SW 1271 (cell line): ENCODE measurements at places on chromosomes 5 and 9.

- DNase-seq: no peak
Observed at GRCh38 chr9:1267581-1267980, 217.4 kb downstream of the DMRT2 start.

DNA sequence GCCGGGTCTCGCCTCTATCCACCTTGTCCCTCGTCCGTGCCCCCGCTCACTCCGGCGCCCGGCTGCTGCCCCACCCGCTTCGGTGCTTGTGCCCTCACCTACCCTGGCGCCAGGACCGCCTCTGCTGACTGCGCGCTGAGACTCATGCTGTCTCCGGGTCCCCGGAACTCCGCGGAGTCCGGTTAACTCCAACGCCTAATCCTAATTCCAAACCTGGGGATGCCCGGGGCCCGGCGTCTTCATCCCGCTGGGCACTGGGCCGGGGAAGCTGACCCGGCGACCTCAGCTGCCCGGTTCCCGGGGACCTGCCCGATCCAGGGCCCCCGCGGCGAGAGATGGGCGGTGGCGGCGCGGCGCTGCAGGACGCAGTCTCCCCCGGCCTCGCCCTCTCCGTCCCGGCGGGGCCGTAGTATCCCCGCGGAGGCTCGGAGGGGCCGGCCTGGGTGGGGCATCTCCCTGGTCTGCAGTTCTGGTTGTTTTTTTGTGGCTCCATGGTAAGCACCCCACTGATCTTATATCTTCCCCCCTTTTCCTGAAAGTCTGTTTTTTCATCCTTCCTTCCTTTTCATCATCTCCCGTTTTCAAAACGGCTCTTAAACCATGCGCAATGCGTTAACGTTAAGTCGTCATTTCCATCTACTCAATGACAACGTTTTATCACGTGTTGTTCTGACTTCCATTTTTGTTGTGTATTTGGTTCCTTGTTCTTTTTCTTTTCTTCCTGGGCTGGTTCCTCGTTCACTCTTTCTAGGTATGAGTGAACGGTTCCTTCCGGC lies 41.1 kb upstream of the PLEKHG4B start:
- no peak for DNase-seq

DNA sequence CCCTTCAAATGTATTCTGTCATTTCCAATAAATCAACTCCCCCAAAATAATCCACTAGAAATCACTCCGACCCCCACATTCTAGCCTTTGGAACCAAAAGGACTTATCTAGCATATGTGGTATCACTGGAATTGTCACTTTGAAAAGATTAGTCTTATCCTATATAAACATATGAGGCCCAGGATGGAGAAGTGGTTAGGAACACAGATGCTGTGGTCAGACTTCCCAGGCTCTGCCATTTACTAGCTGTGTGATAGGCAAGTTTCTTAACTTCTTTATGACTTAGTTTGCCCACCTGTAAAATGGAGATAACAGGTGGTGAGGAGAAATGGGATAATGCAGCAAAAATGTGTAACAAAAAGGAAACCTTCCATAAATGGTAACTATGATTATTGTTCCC lies 62.0 kb upstream of the GLRX start:
- no peak for DNase-seq

- no peak for DNase-seq
Observed at GRCh38 chr5:83357621-83358231, 113.8 kb upstream of the VCAN start.

GRCh38 chr9:81661339-81661738 lies 28.0 kb downstream of the TLE1 start:
- no peak for DNase-seq

DNA sequence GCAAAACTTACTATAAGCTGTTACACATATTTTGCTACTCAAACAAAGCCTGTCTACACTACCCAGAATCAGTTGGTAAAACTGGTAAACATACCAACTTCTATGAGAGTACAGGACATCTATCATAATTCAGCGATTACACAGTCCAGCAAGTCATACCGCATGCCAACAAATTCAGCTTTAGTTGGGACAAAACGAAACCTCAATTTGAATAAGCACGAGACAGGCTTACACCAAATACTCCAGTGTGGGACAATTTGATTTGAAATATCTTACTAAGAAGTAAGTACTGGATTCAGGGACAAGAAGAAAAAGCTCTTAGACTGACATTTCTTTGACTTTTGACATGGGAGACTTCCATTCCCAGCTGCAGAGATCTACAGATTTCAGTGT lies 2.0 kb downstream of the NRG2 start:
- no peak for DNase-seq

DNA sequence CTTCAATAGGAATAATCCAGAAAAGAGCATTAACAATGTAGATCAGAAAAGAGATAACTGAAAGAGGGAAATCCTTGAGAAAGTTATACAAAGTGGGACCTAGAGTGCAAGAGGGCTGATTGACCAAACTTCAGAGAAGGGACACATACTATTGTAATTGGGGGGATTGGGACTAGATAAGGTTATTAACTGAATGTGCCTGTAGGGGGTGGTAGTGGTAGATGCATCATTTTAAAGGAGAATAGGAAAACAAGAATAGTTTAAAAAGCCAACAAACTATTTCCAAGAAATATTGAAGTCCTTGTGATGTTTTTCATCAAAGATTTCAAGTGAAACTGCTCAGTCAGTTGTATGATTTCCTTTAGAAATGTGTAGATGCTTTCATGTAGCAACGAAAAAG lies 468.5 kb downstream of the TAF11L14 start:
- DNase-seq: no peak

GRCh38 chr9:19026375-19026774 lies 6.6 kb downstream of the SAXO1 start:
- DNase-seq: no peak

- DNase-seq: no peak
Observed at GRCh38 chr9:34197756-34198711, 19.2 kb downstream of the UBAP1 start.

- peak; percentile 39 for DNase-seq
Observed at GRCh38 chr5:72107131-72107900, at the start of gene MAP1B. Gene MAP1B (plus strand): TSS chr5:72107475. CDS start chr5:72107532, 57 bp downstream.

DNA sequence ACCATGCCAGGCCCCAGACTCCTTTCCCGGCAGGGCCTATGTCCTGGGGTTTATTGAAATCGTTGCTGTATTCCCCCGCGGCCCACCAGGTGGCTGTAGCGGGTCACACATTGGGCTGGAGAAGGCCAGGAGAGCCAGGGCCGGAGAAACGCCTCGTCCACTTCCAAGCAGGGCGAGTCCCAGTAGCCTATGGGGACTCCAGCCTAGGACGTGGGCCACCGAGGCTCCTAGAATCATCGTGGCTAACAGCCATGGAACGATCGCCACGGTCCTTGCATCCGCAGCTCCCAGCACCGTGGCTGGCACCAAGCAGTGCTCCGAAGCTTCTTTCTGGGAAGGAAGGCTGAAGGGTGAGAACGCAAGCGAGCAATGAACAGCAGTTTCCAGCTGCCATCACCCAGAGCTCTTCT lies 87.7 kb downstream of the ENTREP1 start:
- peak; percentile 46 for DNase-seq

GRCh38 chr5:10140195-10140973 lies 109.3 kb downstream of the ATPSCKMT start:
- peak; percentile 19 for DNase-seq

- no peak for DNase-seq
Observed at GRCh38 chr5:133325864-133326263, 274.1 kb downstream of the HSPA4 start.

- DNase-seq: no peak
Observed at GRCh38 chr9:135415586-135415985, 64.0 kb upstream of the PPP1R26 start.

- no peak for DNase-seq
Observed at GRCh38 chr5:142290577-142291299, 34.1 kb downstream of the SPRY4 start.

DNA sequence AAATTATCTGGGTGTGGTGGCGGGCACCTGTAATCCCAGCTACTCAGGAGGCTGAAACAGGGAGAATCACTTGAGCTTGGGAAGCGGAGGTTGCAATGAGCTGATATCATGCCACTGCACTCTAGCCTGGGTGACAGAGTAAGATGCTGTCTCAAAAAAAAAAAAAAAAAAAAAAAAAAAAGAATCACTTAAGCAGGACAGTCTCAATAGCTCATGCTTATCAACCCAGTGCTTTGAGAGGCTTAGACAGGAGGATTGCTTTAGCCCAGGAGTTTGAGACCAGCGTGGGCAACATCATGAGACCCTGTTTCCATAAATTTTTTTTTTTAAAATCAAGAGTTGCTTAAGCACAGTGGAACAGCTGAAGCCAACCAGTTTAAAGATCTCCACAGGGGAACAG lies 42.6 kb downstream of the LEAP2 start:
- no peak for DNase-seq

DNA sequence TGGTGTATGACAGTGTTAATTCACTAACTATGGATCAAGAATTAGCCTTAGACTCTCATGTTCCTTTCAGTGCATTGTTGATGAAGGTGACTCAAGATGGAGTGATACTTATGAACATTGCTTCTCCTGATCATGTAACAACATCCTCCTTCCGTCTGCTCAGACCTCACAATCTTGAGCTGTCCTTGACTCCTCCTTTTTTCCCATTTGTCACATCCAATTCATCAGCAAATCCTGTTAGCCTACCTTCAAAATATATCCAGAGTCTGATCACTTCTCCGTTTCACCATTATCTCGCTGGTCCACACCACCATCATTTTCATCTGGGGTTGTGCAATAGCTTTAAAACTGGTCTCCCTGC lies 9.2 kb upstream of the SEMA6A start:
- no peak for DNase-seq

GRCh38 chr5:174834081-174834480 lies 109.7 kb downstream of the MSX2 start:
- no peak for DNase-seq

GRCh38 chr9:122125509-122126330 lies 32.6 kb upstream of the TTLL11 start:
- no peak for DNase-seq

DNA sequence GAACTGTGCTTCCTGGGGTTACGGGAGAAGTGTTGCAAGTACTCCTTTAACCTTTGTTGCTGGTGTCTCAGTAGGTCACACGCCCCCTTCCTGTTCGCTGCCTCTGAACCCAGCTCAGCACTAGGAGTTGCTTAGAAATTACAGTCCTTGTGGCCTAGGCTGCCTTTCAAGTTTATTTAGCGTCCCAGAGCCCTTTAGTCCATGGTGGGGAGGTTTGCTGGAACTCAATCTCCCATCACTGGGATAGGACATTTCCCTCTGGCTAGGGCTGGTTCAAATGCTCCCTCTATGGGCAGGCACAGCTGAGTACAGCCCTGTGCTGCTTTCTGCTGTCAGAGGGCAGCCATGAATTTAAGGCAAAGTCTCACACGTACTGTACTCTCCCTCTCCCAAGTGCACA lies 4.7 kb downstream of the IFNA8 start:
- DNase-seq: no peak

- no peak for DNase-seq
Observed at GRCh38 chr5:169531631-169532030, 51.9 kb upstream of the SPDL1 start.

- DNase-seq: no peak
Observed at GRCh38 chr5:130206686-130207085, 302.4 kb downstream of the CHSY3 start.

DNA sequence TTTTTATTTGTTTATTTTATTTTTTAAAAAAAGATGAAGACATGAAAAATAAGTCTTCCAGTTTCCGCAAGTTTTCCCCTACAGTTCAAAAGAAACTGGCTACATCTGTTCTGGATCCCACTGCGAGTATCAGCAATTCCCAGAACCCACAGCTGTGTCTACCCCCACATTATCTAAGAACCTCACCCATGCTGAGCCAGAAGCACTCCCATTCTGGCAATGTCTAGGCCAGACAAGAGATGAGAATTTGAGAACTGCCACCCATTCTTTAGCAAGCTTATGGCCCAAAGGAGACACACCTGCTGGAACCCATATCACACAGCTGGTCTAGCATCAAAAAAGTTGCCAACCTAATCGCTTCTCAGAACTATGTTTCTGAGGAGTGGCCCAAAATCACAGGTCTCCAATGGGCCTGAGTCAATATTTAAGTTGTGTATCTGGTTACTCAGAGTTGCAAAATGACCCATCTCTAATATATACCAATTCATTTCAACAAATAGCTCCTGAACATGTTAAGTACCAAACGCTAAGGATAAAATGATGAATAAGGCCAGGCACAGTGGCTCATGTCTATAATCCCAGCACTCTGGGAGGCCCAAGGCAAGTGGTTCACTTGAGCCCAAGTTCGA lies 27.1 kb downstream of the MTMR12 start:
- DNase-seq: no peak

- DNase-seq: no peak
Observed at GRCh38 chr5:135013947-135014570, 20.0 kb downstream of the PITX1 start.

DNA sequence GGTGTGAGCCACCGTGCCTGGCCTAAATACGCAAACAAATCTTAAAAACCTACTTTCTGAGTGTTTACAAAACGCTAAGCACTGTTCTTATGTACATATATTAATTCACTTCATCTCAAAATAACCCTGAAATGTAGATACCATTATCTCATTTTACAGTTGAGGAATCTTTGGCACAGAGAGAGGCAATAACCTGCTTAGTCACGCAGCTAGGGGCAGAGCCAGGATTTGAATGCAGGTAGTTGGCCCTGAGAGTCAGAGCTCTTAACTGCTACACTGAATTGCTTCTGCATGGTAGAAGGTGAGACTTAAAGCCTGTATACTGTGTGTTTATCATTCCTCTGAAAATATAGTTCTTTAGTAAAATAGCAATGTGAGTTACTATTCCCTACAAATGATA lies 21.9 kb downstream of the ARHGEF37 start:
- DNase-seq: no peak

GRCh38 chr5:24110004-24110615 lies 534.7 kb downstream of the CDH10 start:
- DNase-seq: peak; percentile 60

- no peak for DNase-seq
Observed at GRCh38 chr9:129084087-129084486, 3.2 kb downstream of the DOLPP1 start.

DNA sequence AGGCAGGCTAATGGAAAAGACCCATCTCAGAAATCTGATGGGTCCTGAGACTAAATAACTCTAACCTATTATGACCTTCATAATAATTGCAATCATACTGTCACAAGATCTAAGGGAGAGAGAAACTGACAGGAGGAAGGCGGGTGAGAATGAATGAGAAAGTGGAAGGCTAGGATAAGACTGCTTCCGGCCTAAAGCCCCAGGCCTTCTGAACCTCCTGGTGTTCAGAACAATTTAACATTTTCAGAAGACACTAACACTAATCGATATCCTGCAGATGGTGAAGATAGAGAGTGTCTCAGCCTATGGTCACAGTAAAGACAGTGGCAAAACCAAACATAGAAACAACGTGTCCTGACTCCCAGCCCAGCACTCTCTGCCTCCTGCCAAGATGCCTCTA lies 1.2 kb downstream of the RPS14 start:
- no peak for DNase-seq

- peak; percentile 65 for DNase-seq
Observed at GRCh38 chr5:159987031-159987674, 21.8 kb upstream of the TTC1 start.
